ENCODE measurements at places on chromosomes 5 and 9. TPM values are rescaled to one million over a fixed set of nuclear protein-coding genes. Genes with fewer than 3 reads are reported as not detected.

DNA sequence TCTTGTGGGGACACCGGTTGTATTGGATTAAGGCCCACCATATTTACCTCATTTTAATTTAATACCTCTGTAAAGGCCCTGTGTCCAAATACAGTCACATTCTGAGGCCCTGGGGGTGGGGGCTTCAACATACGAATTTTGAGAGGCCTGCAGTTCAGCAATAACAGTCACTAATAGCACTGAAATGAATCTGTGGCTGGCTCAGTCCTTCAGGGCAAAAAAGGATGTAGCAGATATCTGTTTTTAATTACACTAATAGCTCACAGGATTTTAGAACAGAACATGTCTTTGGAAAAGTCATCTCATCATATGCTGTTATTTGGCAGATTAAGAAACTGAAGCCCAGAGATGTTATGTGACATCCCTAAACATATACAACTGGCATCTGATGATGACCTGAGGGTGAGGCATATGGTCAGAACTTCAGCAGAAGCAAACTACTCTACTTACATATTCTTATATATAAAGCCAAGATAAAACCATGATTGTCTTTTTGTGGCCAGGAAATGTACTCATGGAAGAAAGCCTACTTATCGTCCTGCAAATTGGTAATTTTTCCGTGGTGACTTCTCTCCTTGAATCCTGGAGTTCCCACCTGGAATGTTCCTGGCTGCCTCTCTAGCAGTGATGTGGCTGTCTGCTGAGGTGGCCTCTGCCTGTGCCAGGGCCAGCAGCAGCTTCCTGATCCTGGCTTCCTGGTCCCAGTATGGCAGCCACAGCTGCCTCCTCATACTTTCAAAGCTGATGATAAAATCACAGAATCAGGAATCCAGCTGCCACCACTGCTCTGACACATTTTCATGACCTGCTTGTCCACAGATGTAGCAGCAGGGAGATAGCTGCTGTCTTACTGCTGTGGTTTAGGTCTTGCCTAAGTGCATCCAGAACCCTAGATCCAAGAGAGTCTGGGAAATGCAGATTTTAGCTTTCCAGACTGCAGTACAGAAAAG is 72.1 kb upstream of the ANKRD55 start:
- no peak for DNase-seq

DNA sequence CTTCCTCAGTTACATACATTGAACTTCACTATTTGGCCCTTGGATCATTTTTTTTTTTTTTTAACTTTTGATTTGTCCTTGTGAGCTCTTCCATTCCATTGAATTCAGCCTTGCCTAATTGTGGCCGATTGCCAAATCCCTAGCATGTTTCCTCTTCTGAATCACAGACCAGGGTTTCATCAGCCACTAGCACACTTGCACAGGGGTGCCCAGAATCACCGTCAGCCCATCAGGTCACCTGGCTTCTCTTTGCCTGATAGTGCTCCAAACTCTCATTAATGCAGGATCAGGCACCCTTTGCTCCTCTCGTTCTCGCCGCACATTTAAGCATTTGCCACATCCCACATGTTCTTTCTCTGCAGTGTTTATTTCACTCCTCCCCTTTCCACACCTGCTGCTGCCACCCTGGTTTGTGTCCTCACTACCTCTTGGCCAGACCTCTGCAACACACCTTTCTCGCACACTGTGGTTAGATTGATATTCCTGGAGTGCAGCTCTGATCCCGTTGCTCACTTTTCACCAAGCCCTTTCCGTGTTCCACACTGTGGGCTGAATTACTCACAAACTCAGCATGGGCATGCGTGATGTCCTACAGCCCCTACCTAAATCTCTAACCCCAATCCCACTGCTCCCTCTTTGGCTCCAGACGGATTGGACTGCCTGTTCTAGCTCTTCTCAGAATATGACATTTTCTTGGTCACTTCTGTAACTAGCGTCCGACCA is 9.8 kb downstream of the PIK3R1 start:
- peak; percentile 85 for DNase-seq

The SCAI gene
- total RNA-seq: 2.4 TPM

DNA sequence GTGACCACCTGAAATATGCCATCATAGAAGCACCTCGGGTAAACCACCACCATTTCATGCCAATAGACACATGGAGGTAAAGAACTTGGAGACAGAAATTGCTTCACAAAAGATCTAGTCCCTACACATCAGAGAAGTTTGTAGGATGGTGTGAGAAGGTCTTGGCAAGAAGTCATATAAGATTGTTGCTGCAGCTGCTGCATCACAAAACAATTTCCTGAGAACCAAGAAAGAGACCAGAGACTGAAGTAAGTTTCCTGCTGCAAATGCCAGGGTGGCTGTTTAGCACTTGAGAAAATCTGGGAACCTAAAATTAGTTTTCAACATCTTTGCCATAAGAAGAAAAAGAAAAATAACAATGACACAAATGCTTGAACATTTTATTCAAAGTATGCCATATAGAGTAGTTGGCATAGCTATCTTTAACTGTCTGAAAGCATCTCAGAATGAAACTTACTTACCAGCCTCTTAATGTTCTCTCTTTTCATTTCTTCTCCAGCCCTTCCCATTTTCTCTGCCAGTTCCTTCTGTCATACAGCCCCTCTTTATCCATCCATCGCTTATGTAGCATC is 114.3 kb downstream of the KCTD16 start:
- no peak for DNase-seq

The ANGPTL2 gene
- 19.6 TPM for total RNA-seq

GRCh38 chr9:18459962-18460584 is 13.9 kb upstream of the ADAMTSL1 start:
- DNase-seq: no peak

GRCh38 chr5:89437450-89438435 is 554.8 kb upstream of the MEF2C start:
- DNase-seq: no peak

- DNase-seq: peak; percentile 90
Measured at GRCh38 chr5:143142596-143143435, 260.7 kb downstream of the NR3C1 start.

All from ascending aorta (tissue), 2 donors.